ENCODE measurements at places on chromosomes 7 and 10. TPM values are rescaled to one million over a fixed set of nuclear protein-coding genes. Genes with fewer than 3 reads are reported as not detected.

DNA sequence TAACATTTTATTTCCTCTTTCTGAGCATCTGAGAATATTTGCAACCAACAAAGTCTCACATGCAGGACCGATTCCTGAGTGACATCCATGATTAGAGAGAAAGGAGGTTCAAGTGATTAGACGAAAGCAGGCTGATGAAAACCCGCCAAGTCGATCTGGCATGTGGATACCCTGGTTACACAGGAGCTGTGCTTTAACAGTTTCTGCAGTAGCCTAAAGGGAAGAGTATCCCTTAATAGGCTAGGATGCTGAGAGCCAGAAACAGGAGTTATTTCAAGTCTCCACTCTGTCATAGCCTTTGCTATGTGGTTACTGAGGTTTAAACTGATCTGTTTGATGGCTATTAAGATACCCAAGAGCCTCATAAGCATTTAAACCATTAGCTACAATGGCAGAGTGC lies 82.5 kb downstream of the PRKCQ start:
- H3K27me3 ChIP-seq = no peaks in the 10 kb centered on the region
- peak overlapping the region; percentile 61 for H3K27ac ChIP-seq
- H3K4me3 ChIP-seq = no peak overlapping the region
- no peak for DNase-seq

DNA sequence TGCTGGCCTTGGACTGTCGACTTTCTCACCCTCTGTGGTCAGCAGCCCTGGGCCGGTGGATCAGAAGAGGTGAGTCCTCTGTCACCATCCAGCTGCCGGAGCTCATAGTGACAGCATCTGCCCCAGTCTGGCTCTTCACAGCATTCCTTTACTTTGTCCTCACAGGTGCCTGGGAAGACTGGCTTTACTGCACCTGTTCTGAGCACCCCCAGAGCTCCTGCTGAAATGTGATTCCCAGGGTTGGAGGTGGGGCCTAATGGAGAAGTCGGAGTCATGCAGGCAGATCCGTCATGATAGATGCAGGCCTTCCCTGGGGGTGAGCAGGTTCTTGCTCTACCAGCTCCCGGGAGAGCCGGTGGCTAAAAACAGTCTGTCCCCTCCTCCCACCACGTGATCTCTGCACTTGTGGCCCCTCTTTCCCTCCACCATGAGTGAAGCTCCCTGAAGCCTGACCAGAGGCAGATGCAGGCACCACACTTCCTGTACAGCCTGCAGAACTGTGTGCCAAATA lies 171.5 kb downstream of the ZMYND11 start:
- H3K27ac ChIP-seq = no peak overlapping the region
- H3K36me3 ChIP-seq = no peaks in the 10 kb centered on the region
- DNase-seq = peak; percentile 83
- no peaks in the 10 kb centered on the region for H3K27me3 ChIP-seq
- peaks cover 46% of the 10 kb centered on the region for H3K4me1 ChIP-seq

DNA sequence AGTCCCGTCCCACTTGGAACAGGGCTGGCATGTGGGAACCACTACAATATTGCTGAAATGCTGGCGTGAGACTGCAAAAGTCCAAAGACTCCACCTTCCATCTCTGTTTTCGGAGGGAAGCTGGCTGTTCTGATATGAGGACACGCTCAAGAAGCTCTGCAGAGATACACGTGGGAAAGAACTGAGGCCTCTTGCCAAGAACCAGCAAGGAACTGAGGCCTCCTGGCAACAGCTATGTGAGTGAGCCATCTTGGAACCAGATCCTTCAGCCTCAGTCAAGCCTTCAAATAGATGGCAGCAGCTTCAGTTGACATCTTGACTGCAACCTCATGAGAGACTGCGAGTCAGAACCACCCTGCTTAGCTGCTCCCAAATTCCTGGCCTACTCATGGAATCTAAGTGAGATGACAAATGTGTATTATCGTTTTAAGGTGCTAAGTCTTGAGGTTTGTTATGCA lies 30.8 kb downstream of the SGMS1 start:
- H3K36me3 ChIP-seq = peaks cover 9% of the 10 kb centered on the region
- no peak overlapping the region for H3K4me3 ChIP-seq
- H3K27me3 ChIP-seq = no peaks in the 10 kb centered on the region

The SPDYE9 gene
- not detected for polyA plus RNA-seq

DNA sequence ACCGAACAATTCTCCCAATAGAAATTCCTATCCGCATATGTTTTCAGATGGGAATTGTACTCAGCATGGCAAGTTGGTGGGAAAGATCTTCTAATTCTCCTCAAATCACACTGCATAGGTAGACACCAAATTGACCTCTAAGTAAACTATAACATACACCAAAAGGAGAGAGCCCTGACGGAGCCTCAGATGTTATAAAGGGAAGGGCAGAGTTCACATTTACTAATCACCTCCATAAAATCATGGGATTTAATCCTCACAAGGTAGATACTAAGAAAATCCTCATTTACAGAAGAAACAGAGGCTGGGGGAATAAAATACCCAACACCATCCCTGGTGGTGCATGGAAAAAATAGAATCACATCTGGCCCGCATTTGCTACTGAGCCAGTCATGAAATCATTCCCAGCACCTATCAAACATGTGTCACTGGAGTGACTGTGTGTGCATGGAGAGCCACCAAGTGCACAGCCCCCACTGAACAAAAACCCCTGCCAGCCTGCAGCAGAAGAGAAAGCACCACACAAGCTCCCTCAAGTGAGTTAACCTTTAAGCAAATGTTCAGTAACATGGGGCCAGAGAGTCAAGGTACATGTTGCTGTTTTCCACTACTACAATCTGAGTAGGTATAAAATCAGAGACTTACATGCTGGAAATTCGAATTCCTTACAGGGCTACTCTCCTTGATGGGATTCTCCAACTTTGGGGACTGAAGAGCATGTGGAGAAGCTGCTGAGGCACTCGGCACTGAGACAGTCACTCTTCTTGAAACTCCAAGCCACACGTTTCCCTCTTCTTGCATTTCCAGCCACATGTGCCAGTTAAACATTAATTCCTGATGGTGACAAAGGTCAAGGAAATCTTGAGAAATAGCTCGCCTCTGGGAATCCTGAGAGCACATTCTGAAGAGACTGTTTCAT lies at the start of gene DDC:
DDC (minus strand) TSS at position 766 of the 919 bp plus-strand sequence. CDS start 21,320 bp downstream, outside the sequence.
- H3K27ac ChIP-seq = no peak within 1 kb of the TSS
- no peaks in the 10 kb centered on the region for H3K4me1 ChIP-seq
- H3K36me3 ChIP-seq = no peaks in the 10 kb centered on the region
- peaks cover 12% of the 10 kb centered on the region for H3K27me3 ChIP-seq
- no peak within 1 kb of the TSS for H3K4me3 ChIP-seq

- peak overlapping the region; percentile 81 for H3K27ac ChIP-seq
- H3K36me3 ChIP-seq = no peaks in the 10 kb centered on the region
- DNase-seq = no peak
- no peaks in the 10 kb centered on the region for H3K27me3 ChIP-seq
- H3K4me1 ChIP-seq = peaks cover 94% of the 10 kb centered on the region
Measured at GRCh38 chr10:22686347-22686746, 28.0 kb downstream of the PIP4K2A start.

- peaks cover 14% of the 10 kb centered on the region for H3K27me3 ChIP-seq
- no peaks in the 10 kb centered on the region for H3K36me3 ChIP-seq
- H3K4me3 ChIP-seq = no peak overlapping the region
Measured at GRCh38 chr7:142348100-142348499, 90.2 kb upstream of the PRSS58 start.

Measured in spleen (tissue), 13 donors.